OCI-M1 (cell line): ENCODE measurements at places on chromosomes 12 and 14.

GRCh38 chr12:103903993-103904392, 26.2 kb upstream of the HSP90B1 start:
- DNase-seq = no peak

- peak; percentile 58 for DNase-seq
Observed at GRCh38 chr12:630656-631632, 32.3 kb downstream of the NINJ2 start.

DNA sequence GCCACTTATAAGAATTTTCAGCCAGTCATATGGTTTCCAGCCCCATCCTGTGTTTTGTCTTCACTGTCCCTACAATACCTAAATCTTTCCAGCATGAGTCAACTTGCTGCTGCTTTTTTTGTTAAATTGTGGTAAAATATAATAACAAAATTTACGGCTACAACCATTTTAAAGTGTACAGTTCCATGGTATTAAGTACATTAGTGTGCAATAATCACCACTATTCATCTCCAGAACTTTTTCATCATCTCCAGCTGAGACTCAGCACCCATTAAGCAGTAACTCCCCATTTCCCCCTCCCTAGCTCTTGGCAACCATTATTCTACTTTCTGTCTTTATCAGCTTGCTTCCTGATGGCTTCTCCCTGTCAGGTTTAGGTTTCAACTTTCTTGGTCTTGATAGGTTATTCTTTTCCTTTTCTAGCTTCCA, 39.1 kb downstream of the FRS2 start:
- no peak for DNase-seq

DNA sequence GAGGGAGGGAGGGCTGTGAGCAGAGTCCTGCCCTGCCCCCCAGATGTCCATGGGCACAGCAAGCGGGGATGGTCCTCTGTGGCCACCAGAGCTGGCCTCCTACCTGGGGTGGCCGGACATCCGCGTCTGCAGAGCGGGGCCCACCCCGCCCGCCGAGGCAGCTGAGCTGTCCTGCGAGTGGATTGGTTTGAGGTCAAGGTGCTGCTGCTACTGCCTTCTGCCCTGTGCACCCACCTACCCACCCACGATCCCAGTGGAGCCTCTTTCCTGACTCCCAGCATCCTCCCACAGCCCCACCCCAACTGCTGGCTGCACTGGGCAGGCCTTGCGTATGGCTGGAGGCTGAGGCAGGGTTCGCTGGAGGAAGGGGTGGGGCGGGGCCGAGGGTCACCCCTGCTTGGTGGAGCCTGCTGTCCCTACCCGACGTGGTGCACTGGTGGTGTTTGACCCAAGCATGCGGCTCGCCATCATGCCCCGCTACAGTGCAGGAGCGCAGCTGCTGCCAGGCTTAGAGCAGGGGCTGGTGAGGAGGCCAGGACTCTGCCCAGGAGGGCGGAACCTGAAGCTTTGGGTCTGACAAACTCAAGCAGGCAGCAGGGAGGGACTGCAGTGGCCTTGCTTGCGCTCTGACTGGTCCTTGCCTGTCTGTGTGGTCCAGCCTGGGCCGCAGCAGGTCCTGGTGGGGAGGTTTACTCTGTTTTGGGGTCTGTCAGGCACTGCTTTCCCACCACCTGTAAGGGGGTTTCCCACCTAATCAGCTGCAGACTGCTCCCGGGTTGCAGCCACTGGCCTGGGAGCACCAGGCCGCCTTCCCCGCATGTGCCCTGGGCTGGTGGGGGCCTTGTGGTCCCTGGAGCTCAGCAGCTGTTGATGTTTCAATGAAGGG, 23.7 kb downstream of the CEP170B start:
- no peak for DNase-seq

GRCh38 chr12:128675576-128675975, 148.2 kb downstream of the SLC15A4 start:
- no peak for DNase-seq

DNA sequence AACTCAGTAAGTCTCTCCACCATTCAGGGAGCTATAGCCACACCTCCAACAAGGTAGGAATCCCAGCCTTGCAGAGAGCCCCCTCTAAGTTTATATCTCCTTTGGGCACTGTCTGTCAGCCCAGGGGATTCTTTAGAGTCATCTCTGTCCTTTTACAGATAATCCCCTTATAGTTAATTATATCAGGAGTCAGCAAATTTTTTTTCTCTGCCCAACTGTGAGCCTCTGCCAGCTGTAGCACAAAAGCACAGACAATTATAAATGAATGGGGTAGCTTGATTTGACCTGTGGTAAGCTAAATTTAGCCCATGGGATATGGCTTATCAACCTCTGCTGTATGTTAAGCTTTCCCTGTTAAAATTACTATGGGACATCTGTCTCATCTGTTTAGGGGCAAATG, 8.3 kb downstream of the CEP128 start:
- peak; percentile 21 for DNase-seq

- DNase-seq = no peak
Observed at GRCh38 chr14:22551605-22551997, 37.4 kb downstream of the DAD1 start.

GRCh38 chr12:8816448-8817050, 5.9 kb upstream of the A2ML1 start:
- no peak for DNase-seq

GRCh38 chr14:55373784-55374705, 37.6 kb downstream of the ATG14 start:
- DNase-seq = no peak

GRCh38 chr12:11596141-11596540, 53.3 kb upstream of the ETV6 start:
- no peak for DNase-seq

GRCh38 chr12:80282761-80283160, 161.3 kb upstream of the PTPRQ start:
- DNase-seq = no peak

GRCh38 chr14:99603471-99604277, at the start of gene CCDC85C:
Gene CCDC85C, minus strand, starts transcription at chr14:99604207. Its CDS starts 248 bp downstream, at chr14:99603959.
- peak; percentile 29 for DNase-seq

DNA sequence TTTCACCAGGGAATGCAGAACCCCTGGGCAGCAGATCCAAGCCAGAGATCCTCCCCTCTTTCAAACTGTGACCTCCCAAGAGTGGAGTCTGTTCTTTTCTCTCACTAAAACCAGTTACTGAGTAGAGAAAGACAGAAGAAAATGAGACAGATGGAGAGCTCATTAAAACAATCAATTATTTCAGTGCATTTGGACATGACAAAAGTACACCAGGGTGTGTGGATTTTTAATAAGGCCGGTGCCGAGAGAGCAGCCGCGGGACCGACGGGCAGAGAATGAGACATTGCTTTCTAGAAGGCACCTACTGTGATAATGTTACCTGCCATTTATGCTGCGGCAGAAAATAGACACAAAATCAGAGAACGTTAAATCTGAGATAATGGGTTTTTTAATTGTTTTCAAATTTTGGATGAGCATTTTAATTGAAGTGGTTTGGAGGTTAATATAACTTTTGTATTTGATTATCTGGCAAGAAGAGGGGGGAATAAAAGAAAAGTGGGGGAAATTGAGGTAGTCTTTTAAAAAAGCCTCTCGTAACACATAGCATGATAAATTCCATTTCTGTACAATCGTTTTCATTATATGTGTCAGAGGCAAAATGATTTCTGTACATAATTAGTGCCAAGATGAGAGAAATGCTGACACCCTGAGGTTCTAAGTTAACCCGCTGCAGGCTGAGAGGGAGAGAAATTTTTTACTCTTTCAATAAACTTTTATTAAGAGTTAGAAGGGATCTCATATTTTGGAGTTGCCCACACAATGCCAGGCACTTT, 70.8 kb downstream of the HSPB8 start:
- no peak for DNase-seq

DNA sequence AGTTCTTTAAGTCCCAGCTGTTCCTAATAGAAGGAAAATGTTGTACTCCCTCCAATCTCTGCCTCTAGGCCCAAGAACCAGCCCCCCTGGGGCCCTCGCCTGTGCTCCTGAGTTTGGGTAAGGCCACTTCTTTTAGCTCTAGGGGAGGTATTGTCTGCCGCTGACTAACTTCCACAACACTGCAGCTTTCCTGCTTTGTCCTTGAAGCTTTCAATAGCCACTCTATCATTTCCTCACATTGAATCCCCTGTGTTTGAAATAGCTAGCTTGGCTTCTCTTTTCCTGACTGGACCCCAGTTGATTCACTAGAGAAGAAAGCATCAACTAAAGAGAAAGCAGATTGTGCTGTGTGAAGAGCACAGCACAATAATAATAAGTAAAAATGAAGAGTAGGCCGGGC, 28.8 kb downstream of the KRT80 start:
- DNase-seq = no peak

DNA sequence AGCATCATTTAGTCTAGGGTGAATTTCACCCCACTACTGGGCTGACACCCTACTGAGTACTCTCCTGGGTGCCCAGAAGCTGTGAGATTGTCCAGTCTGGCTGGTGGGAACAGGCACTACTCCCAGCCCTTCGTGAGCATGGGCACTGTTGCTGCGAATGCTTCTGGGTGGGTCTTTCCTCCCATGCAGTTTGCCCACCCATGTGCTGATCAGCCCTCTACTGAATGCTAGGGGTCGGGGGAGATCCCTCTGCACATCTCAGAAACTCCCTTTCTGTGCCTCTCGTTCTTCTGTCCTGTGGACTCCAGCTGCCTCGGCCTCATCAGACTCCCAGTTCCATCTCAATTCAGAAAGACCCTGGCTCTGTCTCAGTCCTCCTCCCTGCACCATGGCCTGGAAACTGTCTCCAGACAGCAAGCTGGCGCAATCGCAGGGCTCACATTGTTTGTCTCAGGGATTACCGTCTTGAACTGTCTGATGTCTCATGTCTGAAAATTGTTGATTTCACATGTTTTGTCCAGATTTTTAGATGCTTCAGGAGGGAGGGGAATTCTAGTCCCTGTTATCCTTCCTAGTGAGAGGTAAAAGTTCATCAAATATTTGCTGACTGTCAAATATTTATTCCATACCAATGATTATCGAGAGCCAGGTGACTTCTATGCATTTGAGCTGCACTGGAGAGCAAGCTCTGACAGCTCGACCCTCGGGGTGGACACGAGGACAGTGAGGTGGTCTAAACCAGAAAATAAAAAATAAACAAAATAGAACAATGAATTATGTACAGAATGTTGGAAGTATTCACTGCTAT, 316.6 kb upstream of the RTL1 start:
- DNase-seq = no peak

DNA sequence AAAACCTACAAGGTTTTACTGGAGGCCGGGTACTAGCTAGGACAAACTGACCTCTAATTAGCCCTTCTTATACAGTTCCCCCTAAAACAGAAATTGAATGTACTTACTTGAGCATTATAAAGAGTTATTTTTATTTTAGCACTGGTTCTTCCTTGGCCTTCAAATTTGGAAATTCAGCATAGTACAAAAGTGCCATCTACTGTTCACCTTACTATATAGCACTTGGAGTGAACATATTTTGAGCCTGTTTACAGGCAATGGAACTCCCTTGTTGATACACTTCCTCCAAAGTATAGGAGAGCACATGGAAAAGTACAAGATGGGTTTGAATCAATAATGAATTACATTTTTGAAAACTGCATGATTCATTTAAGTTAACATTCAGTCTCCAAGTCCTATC, 3.9 kb upstream of the POC1B start:
- peak; percentile 79 for DNase-seq

GRCh38 chr12:120470150-120470784, 719 bp upstream of the SRSF9 start:
- DNase-seq = peak; percentile 76

GRCh38 chr14:77709412-77709811, 1.5 kb downstream of the SLIRP start:
- no peak for DNase-seq

GRCh38 chr14:72222046-72222445, 289.8 kb downstream of the RGS6 start:
- no peak for DNase-seq

DNA sequence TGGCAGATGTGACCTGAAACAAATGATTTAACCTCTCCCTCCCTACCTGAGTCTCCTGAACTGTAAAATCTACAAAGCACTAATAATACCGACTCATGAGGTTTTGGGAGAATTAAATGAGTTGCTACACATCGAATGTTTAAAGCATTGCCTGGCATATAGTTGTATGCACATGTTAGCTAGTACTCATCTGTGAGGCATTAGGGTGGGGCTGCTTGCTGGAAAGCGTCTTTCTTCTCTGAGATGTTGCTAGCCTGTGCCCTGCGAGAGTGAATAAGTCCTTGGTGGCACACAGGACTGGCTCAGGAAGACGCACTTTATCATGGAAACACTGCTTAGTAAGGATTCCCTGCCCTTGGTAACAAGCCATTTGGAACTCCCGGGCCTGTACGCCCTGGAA, 6.1 kb downstream of the RAPGEF3 start:
- DNase-seq = no peak

DNA sequence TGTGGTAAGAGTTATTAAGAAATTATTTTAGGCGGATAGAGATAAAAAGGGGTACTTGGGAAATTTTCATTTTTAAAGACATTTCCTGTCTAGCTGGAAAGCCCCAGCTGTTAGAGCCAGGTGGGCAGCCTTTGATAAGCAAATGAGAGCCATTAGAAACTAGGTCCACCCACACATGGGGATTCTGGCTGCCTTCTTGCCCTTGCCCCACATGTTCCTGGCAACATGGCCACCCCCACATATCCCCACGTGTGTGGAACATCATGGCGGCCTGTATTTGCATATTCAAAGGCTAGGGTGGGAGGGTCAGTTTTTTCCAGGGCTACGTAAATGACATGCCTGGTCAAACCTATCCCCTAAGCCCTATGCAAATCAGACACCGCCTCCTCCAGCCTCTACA, 1382.1 kb downstream of the AACS start:
- no peak for DNase-seq

DNA sequence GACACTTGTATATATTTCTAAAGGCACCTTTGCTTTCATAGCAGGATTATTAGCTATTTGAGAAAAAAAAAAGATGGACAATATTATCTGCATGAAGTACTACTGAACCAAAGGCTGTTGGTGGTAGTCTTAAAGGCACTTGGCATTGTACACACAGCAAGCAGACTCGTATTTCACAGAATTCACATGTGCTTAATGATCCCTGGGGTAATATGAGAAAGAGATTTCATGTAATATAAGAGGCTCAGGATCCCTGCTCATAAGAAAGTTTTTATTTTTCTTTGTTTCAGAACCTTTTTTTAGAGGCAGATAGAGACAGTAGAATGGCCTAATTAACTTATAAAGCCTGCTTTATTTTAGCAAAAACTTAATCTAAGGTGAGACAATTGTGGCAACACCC, 59.5 kb downstream of the SYNE2 start:
- no peak for DNase-seq

- DNase-seq = no peak
Observed at GRCh38 chr12:29731591-29731990, 52.2 kb downstream of the TMTC1 start.

- DNase-seq = peak; percentile 1
Observed at GRCh38 chr12:98224584-98225221, 290.7 kb upstream of the TMPO start.
